ENCODE measurements at places on chromosomes 1 and 21. TPM values are rescaled to one million over a fixed set of nuclear protein-coding genes. Genes with fewer than 3 reads are reported as not detected.

Gene C1orf21
- 43.3 TPM for total RNA-seq

Gene S1PR1
- not detected for total RNA-seq

Gene AQP10
- not detected for total RNA-seq

Gene FCRL5
- not detected for total RNA-seq

Gene SPATA46
- not detected for total RNA-seq

Gene BMP8A
- 0.37 TPM for total RNA-seq

GRCh38 chr21:40568807-40569206 lies 278.2 kb downstream of the DSCAM start:
- no peak overlapping the region for H3K4me3 ChIP-seq
- peaks cover 7% of the 10 kb centered on the region for H3K36me3 ChIP-seq
- H3K27ac ChIP-seq: peak overlapping the region; percentile 88

- no peaks in the 10 kb centered on the region for H3K36me3 ChIP-seq
- no peak overlapping the region for H3K27ac ChIP-seq
- H3K4me3 ChIP-seq: no peak overlapping the region
- DNase-seq: no peak
Observed at GRCh38 chr1:60936591-60937342, 145.6 kb upstream of the NFIA start.

- no peak overlapping the region for H3K4me3 ChIP-seq
- no peaks in the 10 kb centered on the region for H3K27me3 ChIP-seq
- H3K4me1 ChIP-seq: peaks cover 10% of the 10 kb centered on the region
- H3K27ac ChIP-seq: no peak overlapping the region
- no peak for DNase-seq
Observed at GRCh38 chr1:244137276-244137675, 86.2 kb downstream of the ZBTB18 start.

- H3K27ac ChIP-seq: no peak overlapping the region
- H3K4me1 ChIP-seq: no peaks in the 10 kb centered on the region
- no peak overlapping the region for H3K4me3 ChIP-seq
- DNase-seq: no peak
Observed at GRCh38 chr1:203537806-203538464, 44.0 kb downstream of the OPTC start.

GRCh38 chr1:224498574-224499170 lies 64.1 kb upstream of the WDR26 start:
- H3K4me3 ChIP-seq: peak overlapping the region; percentile 15
- H3K36me3 ChIP-seq: peaks cover 17% of the 10 kb centered on the region
- H3K27ac ChIP-seq: peak overlapping the region; percentile 90
- DNase-seq: no peak
- peaks cover 42% of the 10 kb centered on the region for H3K4me1 ChIP-seq

DNA sequence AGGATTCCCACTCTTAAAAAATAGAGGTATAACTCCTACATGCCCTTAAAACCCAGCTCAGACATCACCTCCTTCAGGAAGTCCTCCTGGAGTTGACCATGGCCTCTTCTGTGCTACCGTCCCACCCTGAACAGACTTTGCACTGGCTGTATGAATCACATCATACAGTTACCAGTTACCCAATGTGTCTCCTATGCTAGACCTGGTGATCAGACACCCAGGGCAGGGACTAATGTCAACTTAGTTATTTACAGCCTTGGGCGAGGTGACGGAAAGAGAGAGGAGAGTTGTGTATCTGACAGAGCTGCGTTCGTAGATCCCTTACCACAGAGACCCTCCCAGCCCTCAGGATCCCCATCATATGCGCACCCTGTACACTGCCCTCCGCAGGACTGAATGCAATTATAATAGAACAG lies 72.7 kb downstream of the SLC66A1 start:
- H3K27ac ChIP-seq: no peak overlapping the region
- peaks cover 5% of the 10 kb centered on the region for H3K4me1 ChIP-seq
- no peak for DNase-seq
- no peak overlapping the region for H3K4me3 ChIP-seq

- no peak for DNase-seq
- no peak overlapping the region for H3K27ac ChIP-seq
- peaks cover 12% of the 10 kb centered on the region for H3K36me3 ChIP-seq
Observed at GRCh38 chr21:21396424-21396823, 398.2 kb downstream of the NCAM2 start.

DNA sequence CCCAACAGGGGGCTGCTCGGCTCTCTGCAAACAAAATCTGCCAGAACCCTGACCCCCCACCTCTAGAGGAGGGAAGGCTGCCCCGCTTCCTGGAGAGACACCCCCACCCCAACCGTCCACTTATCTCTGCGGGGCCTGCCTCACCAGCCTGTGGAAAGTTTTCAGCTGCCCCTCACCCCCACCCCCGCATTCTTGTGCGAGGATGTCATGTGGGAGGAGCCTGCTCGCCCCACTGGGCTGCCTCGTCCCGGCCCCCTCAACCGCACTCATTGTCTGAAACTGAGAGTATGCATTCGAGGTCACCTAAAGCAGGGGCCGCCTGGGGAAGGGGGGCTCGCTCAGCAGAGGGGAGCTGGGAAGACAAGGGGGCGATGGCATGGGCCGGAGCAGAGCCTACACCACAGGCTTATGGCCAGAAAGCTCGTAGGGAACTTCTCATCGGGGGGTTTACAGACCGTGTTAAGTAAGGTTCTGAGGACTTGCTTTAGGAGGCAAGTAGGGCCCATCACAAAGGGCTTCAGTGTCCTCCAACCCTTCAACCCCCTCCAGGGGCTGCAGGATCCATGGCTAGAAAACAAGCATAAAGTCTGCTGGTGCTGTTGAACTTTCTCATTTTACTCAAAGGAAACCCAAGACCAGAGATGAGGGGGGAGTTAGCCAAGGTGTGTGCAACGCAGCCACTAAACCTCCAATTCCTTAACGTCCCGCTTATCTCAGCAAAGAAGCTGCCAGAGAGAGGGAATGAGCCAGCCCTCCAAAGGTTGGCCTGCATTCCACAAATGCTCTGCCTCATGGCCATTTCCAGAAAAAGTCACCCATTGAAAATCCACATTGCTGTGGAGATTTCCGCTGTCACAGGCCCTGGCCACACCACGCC lies 9.4 kb downstream of the EPHA2 start:
- no peak overlapping the region for H3K4me3 ChIP-seq
- peaks cover 2% of the 10 kb centered on the region for H3K27me3 ChIP-seq
- H3K36me3 ChIP-seq: no peaks in the 10 kb centered on the region
- peak; percentile 45 for DNase-seq
- peaks cover 4% of the 10 kb centered on the region for H3K4me1 ChIP-seq

GRCh38 chr1:159800177-159800930 lies 1.8 kb upstream of the FCRL6 start:
- peaks cover 11% of the 10 kb centered on the region for H3K4me1 ChIP-seq
- H3K27me3 ChIP-seq: peaks cover 5% of the 10 kb centered on the region
- DNase-seq: no peak
- no peak overlapping the region for H3K27ac ChIP-seq
- H3K36me3 ChIP-seq: no peaks in the 10 kb centered on the region
- no peak overlapping the region for H3K4me3 ChIP-seq

- peak overlapping the region; percentile 82 for H3K27ac ChIP-seq
- H3K4me3 ChIP-seq: peak overlapping the region; percentile 91
- peaks cover 40% of the 10 kb centered on the region for H3K4me1 ChIP-seq
- peak; percentile 73 for DNase-seq
- H3K27me3 ChIP-seq: peaks cover 37% of the 10 kb centered on the region
- peaks cover 7% of the 10 kb centered on the region for H3K36me3 ChIP-seq
Observed at GRCh38 chr1:247332215-247332622, 552 bp upstream of the ZNF496 start.

All from glutamatergic neuron (in vitro differentiated cells).